ENCODE measurements at places on chromosomes 11 and 22. TPM values are rescaled to one million over a fixed set of nuclear protein-coding genes. Genes with fewer than 3 reads are reported as not detected.
A peak's percentile ranks its signal among the peaks of the same experiment; 100 is the strongest.

DNA sequence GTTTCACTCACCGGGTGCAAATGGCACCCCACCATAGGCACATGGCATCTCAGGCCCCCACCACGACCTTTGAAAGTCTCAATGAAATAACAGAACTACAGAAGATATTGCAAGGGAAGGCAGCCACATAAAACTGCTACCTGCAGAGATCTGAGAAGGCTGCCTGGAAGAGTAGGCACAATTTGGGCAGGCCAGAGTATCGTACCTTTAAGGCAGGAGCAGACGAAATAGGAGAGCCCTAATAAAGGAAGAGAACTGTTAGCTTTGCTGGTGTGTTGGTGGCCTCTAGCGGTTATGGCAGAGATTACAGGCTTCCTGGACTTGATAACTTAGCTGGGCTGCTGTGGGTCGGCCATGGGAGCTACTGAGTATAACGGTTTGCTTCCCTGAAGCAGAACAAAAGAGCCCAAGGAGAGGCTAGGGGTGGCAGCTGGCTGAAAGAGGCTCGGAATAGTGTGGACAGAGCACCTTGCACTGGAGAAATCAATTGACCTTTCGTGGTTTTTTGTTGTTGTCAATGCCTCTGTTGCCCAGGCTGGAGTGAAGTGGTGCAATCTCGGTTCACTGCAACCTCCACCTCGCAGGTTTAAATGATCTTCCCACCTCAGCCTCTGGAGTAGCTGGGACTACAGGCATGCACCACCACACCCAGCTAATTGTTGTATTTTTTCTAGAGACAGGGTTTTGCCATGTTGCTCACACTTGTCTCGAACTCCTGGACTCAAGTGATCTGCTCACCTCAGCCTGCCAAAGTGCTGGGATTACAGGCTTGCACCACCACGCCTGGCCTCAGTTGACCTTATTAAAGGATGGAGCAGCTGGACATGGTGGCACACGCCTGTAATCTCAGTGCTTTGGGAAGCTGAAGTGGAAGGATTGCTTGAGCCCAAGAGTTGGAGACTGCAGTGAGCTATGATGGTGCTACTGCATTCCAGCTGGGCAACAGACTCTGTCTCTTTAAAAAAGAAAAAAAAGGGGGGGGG lies 4.8 kb downstream of the SDF2L1 start:
- peak; percentile 87 for DNase-seq

GRCh38 chr22:39997939-39998726 lies 3.4 kb downstream of the FAM83F start:
- DNase-seq: no peak

GRCh38 chr11:108167624-108168023 lies 46.3 kb downstream of the ACAT1 start:
- DNase-seq: no peak

DNA sequence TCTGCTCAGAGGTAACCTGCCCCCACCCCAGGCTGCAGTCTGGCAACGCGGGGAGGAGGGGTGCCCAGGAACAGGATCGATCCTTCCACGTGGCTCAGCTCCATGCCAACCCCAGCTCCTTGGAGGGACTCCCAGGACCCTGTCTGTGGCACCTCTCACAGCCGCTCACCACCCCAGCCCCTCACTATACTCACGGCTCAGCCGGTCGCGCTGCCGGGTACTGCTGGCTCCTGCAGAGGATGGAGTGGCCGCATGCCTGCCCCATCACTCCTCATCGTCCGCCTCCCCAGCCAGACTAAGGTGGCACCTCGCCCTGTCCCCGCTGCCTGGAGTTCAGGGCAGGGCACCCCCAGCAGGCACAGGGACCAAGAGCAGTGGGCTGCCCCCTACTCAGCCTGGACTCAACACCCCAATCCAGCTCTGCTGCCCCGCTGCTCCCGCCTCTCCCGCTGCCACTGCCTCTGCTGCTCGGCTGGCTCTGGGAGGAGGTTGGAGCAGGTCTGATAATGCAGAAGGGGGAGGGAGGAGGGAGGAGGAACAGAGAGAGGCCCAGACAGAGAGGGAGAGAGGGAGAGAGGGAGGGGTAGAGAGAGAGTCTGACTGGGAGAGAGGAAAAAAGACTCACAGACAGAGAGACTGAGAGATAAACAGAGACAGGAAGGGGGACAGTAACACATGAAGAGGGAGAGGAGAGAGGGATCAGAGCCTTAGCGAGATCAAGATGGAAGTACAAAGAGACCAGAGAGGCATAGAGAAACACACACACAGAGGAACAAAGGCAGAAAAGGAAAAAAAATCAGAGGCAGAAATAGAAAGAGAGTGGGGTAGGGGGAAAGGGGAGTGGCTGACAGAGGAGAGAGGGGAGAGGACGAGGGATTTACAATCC lies at the start of gene PDE2A:
Gene PDE2A (minus strand): TSS at position 480 of the 886 bp plus-strand sequence. CDS start 215 bp downstream, at position 265.
- no peak for DNase-seq

GRCh38 chr22:40387746-40388145 lies 17.4 kb downstream of the SGSM3 start:
- DNase-seq: no peak

The CLTCL1 gene
- 34.6 TPM for polyA plus RNA-seq

- no peak for DNase-seq
These were observed 602.1 kb downstream of the SOX6 start for GRCh38 chr11:15754221-15754620.

DNA sequence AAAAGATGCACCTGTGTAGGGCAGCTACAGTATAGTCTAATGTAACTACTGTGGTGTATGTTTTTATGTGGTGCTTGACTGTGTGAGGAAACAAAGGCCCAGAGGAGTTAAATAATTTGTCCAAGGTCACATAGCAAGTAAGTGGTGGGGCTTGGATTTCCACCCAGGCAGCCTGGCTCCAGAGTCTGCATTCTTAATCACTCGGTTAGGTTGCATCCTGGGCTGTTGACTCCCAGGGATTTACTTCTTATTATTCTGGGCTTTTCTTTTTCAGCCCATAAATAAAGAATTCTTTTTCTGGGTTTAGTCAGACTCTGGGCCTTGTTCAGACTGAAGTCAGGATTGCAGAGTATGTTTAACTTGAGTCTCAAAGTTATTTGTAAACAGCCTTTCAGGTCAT lies 82.1 kb downstream of the ARHGAP42 start:
- DNase-seq: no peak

DNA sequence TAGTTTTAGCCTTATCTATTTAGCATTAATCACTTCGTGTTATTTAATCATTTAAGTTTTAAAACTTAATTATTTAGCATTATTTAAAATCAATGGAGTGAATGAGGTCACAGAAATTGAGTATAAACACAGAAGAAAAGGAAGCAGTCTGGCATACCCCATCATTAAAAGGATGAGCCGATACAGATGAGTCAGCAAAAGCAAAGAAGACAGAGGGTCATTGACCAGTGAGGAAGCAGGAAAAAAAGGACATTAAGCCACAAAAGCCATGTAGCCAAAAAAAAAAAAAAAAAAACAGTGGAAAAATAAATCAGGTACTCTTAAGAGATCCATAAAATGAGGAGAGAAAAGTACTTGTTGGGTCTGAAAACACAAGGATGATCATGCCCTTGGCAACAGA lies 71.5 kb downstream of the TYR start:
- DNase-seq: no peak

The CD3G gene
- not detected for polyA plus RNA-seq

DNA sequence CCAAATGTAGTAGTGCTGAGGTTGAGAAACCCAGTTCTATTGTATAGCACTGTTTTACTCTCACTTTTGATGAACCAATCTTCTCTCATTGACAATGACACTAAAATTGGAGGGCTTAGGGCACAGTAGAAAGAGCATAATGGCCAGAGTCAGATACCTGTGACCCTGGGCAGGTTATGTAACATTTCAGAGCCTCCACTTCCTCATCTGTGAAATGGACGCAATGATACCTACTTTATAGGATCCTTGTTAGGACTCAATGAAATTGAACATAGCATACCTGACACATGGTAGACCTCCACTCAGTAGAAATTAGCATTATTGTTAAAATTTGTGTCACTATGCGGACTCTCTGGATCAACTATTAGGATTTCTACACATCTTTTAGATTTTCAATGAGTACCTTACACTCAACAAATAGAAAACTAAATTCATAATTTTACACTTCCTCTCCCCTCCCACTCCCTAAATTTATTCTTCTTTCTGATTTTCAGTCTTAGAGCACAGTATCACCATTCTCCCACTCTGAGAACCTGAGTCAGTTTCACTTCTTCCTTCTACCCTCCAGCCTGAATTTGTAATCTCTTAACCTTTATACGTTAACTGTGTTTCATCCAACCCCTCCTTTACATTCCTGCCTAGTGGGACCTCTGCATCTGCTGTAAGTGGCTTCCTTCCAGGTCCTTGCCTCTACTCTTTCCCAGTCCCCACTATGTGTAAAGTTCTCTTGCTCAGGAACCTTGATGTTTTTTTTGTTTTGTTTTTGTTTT lies 78.3 kb downstream of the MICAL2 start:
- no peak for DNase-seq

DNA sequence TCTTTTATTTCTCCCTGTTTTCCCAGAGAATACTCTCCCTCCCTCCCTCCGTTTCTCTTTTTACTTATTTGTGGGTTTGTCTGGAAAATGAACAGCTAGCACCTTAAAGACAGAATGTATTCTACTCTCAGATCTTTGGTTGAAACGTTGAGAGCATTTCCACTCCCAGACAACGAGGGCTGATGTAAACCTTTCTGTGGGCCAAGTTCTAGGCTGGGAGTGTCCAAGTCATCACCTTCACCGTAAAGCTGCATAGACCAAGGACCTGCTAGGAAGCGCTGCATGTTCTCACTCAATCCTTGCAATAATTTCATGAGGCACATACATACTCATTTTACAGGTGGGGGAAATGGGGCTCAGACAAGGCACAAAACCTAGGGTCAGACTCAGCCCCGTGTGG lies 32.4 kb downstream of the MYH9 start:
- no peak for DNase-seq

The PDXP gene
- polyA plus RNA-seq: not detected

- no peak for DNase-seq
These were observed 91.4 kb downstream of the JRKL start for GRCh38 chr11:96481204-96481603.

- no peak for DNase-seq
These were observed 107.8 kb downstream of the FCHSD2 start for GRCh38 chr11:73034331-73034730.

The TUBA8 gene
- 20.5 TPM for polyA plus RNA-seq

DNA sequence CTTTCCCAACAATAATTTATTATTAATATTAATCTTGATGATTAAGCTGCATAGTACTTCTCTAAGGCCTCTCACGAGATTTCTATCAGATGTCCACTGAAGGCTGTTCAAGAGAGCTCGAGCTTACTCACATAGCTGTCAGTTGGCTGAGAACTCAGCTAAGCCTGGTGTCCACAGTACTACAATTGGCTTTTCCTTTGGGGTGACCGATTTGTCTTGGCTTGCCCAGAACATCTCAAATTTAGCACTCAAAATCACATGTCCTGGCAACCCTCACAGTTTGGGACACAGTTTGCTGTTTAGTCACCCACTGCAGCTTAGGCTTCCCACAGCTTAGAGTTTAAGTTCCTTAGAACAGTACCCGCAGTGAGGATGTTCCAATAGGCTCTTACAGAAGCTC lies 96.5 kb downstream of the LUZP2 start:
- DNase-seq: no peak

DNA sequence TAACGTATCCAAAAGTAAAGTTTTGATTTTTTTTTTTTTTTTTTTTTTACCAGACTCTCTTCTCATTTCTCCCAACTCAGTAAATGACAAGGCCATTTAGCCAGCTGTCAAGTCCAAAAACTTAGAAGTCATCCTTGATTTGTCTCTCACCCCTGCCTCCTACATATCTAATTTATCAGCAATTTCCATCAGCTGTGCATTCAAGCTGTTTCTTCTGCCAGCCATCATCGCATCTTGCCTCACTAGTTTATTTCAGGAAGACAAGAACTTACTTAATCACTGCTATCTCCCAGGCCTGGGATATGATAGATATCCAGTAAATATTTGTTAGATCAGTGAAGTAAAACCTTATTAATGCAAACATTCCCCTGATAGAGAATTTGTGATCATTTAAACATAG lies 47.6 kb downstream of the SCGB1A1 start:
- DNase-seq: no peak

GRCh38 chr11:27471589-27472397 lies 797 bp downstream of the LGR4 start:
- peak; percentile 29 for DNase-seq

DNA sequence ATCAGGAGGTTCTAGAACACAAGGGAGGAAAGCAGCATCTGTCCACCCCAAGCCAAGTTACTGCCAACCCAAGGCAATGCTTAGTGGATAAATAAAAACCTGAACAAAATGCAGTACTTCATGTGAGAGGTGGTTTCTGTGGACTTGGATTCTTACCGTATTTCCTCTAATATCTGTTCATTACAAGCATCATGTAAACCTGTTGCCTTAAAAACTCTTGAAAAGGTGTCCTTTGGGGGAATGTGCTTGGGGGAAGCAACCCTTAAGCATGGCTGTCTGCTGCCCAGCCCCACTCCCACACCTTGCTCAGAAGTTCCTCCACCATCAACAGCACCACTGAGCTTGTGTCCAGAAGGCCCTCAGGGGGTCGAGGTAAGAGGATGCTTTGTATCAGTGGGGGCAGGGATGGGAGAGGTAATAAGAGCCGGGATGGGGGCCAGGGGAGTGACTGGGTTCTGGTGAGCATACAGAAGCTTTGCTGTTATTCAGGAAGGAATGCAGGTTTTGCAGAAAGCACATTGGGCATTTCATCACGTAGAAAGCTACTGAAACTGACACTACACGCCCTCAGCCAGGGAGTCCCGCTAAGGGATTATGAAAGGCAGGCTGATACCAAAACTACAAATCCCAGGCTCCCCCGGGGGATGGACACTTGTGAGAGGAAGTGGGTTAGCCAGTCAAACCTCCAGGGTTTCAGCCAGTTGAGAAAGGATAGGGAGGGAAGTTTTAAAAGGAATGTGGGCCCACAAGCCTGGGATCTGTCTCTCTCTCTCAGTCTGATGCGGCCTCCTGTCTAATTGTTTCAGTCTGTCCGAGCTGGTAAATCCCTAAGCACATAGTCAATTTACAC lies 52.0 kb downstream of the KCNJ1 start:
- peak; percentile 41 for DNase-seq

The MSANTD2 gene
- polyA plus RNA-seq: 14.6 TPM

The C11orf16 gene
- polyA plus RNA-seq: not detected

DNA sequence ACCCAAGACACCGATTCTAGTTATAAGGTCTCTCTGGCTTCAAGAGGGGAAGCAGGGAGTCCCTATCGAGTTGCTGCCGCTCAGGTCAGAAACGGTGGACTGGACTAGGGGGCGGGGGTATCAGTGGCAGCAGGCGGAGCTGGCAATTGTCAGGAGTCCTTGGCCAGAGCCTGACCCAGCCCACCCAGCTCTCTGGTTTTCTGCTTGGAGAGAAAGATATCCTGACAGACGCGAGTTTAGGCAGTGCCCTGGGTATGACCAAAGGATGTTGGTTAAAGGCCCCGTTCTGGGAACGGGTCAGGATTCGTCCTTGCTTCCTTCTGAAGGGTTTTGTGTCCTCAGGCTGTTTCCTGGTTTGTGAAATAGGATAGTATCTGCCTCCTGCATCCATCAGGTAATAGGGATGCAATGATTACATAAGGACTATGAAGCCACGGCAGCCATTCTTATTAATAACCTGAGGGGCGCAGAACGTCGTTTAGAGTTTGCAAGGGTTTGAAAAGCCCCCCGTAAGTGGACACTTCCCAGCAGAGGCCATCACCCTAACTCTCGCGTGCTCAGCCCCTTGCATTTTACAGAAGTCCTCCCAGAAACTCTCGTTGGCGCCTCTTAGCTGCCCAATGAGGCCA lies 700 bp upstream of the DEPDC5 start:
- DNase-seq: peak; percentile 57

The SLC35C1 gene
- polyA plus RNA-seq: 9.3 TPM

GRCh38 chr11:85752890-85753581 lies 57.9 kb downstream of the SYTL2 start:
- no peak for DNase-seq

Data from muscle of arm (tissue), 14 donors.